Stimulated activated CD4-positive, alpha-beta T cell treated with anti-CD3 and anti-CD28 coated beads, Interleukin-1b, Interleukin-23, amount 100 ng/mL, for 4 hours (primary cell): ENCODE measurements at places on chromosomes 4 and X.

GRCh38 chr4:86908251-86908657, 16.0 kb upstream of the C4orf36 start:
- no peak for DNase-seq

- DNase-seq: no peak
These were observed 113.0 kb downstream of the ARX start for GRCh38 chrX:24902806-24903205.

- DNase-seq: no peak
These were observed 81.4 kb upstream of the CPEB2 start for GRCh38 chr4:14920759-14921320.

DNA sequence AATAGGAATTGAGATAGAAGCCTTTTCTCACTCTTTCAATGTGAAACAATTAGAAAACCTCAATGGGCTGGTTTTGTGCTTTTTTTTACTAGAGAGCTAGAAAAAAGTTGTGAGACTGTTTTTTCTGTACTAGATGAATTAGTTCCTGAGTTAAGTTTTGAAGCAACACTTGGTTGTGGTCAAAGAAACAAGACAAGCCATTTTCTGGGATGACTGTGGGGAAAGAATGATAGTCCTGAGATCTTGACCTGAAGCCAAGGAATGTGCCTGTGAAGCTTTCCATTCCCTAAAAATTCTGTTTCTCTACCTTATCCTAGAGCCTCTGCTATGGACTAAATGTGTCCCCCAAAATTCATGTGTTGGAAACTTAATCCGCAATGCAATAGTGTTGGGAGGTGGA, 157.8 kb upstream of the TLL1 start:
- DNase-seq: no peak

DNA sequence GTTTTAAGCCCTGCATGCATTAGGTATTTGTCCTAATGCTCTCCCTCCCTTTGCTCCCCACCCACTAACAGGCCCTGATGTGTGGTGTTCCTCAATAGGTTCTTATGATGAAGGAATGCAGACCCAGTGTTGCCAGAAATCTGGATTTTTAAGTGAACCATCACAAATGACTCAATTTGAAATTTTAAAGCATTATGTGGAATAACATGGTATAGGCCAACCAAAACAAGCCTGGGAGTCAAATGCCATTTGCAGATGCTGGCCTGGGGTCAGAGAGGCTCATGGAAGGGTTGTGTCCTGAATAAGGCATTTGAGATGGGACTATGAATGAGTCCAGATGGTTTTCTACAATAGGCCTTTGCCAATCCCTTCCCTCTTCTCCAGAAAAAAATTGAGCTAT, 179.6 kb downstream of the SHROOM3 start:
- DNase-seq: no peak

- no peak for DNase-seq
These were observed 279.2 kb downstream of the QDPR start for GRCh38 chr4:17232566-17233253.

- no peak for DNase-seq
These were observed 115.9 kb upstream of the RBPJ start for GRCh38 chr4:26204911-26205370.

- DNase-seq: no peak
These were observed 181.7 kb downstream of the SLC39A8 start for GRCh38 chr4:102163404-102164140.

DNA sequence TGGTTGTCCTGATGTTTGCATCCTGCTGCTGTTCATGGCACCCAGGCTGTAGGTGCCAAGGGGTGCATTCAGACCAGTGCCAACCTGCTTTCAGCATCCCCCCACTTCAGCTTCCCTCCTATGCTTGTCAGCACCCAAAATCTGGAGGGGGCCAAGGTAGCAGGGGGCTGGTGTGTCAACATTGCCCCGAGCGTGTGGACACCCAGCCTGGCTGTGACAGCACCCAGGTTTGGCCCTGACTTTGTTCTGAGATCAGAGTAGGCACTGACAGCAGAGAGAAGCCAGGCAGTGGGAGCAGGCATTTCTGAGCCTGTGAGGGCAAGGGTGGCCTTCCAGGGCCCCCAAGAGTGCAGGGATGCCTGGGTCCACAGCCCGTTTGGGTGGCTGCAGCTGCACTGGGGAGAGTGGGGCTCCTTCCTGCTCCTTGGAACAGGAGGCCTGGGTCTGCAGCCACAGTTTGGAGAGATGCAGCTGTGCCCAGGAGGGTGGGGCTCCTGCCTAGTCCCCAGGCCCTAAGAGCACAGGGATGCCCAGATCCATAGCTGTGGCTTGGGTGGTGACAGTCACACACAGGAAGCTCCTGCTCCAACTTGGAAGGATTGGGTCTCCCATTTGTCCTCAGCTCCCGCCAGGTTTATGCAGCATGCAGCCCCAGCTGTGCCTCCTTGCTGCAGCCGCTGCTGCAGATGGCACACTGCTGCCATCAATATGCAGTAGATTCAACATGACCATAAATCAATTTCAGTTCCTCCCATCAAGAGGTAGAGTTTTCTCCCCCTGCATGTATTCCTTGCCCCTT, 12.3 kb upstream of the PPM1K start:
- no peak for DNase-seq

DNA sequence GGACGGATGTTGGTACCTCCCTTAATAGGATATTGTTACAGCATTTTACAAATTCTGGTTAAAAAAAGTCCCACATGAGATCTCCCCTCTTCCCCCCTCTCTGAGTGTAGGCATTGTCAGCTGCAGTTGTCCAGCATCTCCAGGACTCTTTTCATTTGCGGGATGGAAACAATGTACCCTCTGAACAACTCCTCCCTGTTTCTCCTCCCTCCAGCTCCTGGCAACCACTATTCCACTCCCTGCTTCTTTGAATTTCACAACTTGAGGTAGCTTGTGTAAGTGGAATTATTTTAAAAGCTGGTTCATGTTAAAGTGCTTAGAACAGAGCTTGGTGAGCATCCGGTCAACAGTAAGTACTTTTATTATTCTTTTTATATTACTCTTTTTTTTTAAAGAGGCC, 69.8 kb downstream of the TBL1X start:
- no peak for DNase-seq

- DNase-seq: no peak
These were observed 294.1 kb downstream of the ARHGAP24 start for GRCh38 chr4:85769009-85769408.

GRCh38 chr4:110614976-110615352, 7.9 kb downstream of the PITX2 start:
- no peak for DNase-seq

DNA sequence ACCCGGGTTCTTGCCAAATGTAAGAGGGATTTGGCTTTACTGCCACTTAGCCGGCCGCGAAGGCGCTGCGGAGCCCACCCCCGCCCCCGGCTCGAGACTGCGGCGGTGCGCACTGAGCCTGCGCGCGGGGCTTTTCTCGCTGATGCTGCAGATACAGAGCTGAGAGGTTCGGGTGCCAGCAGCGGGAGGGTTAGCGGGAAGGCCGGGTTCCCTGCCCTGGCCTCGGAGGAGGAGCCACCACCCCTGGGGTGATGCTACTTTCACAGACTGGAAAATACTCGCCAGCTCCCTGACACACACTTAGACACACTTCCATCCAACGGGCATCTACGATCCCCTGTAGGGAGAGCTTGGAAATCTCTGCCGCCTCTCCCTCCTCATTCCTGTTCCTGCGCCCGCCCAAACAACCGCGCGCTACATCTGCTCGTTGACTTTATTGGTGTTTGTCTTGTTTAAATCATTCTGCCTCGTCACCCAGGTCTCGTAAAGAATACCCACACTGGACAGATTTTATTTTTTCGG, 2.1 kb upstream of the PCDH7 start:
- DNase-seq: no peak

- DNase-seq: no peak
These were observed 278.3 kb downstream of the FBXW7 start for GRCh38 chr4:152257601-152258066.

DNA sequence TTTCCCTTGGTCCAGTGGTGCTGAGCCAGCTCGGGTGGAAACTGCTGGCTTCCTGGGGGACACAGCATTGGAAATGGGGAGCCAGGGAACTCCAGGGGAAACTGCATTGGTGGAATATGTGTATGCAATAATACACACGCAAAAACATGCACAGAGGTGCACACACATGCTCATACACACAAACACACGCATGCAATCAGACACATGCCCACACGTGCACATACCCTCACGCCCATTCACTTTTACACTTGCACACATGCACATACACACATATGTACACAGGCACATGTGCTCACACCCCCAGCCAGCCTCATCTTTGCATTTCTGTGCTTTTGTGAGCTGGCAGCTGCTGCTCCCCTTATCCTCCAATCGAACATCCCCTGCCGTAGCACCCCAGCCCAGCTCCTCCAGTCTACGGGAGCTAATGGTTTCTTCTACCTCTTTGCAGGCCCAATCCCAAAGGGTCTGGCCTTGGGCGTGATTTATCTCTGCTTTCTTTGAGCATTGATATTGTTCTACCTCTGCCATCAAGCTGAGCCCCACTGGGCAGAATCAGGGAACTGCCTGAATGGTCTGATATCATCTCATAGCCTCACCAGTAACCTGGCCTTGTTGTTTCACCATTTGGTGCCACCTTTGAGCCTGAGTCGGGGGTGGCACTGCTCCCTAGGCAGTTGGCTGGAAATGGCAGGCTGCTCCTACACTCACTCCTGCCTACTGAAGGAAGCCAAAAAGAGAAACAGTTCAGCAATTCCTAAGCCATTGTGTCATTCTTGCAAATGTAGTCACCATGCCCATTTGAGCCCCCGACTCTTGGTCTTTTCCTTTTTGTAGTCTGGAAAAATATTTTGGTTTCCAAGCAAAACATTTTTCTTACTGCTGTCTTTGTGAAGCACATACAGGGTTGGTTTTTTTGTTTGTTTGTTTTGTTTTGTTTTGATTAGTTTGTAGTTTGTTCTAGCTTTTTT, 104.4 kb upstream of the MAMLD1 start:
- DNase-seq: no peak

GRCh38 chr4:20428436-20429160, 176.9 kb downstream of the SLIT2 start:
- no peak for DNase-seq

DNA sequence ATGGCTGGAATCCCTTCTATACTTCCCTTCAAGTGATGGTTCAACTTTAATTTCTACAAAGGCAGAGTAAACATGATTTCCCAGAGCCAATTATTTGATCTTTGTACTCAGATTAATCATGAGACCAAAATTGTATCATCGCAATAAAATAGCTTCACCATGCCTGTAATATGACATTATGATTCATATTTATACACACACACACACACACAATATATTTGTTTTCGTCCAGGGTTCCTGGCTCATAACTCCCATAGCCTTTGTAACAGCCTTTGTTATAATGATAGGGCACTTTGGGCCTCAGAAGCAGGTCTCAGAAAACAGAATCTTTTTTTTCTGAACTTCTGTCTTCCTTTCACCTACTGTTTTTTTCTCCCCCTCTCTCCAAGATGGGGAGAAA, 270.6 kb downstream of the ADGRA3 start:
- no peak for DNase-seq

- DNase-seq: no peak
These were observed 88.4 kb upstream of the TLL1 start for GRCh38 chr4:165784672-165785071.

DNA sequence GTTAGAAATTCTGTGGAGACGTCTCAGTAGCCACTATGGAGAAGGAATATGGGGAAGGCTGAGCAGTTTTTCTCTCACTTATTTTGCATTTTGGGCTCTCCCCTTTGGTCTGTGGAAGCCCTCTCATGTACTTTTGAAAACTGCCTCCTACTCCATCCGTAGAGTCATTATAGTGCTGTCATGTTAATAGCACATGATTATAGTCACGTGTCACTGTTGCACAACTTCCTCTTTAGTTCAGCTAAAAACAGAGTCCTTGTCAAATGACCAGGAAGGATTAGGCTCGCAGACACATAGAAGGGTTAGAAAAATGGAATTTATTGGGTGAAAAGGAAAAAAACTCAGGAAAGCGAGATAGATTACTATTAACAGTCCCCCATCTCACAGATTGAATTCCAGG, 258.2 kb upstream of the CXorf51A start:
- no peak for DNase-seq

DNA sequence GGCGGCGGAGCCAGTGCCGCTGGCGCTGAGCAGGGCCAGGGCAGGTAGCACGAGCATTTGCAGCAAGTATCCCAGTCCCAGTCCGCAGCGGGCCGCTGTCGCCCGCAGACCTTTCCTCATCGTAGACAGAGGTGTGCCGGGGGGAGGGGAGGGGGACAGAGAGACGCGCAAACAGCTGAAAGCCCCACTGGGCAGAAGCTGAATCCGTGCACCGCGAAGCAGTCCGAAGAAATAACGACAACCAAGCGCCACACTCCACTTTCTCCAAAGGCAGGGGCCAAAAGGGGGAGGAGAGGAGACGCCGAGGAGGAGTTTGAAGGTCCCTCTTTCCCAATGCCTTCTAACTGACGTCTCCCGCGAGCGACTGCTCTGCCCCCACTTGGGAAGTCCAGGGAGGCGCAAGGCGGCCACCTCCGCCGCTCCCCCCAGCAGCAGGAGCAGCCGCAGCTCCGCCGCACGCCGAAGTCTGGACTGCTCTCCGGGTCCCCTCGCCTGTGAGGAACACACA, at the start of gene UNC5C:
Gene UNC5C, minus strand, starts transcription at position 236 of the 508 bp plus-strand sequence.
- DNase-seq: no peak

DNA sequence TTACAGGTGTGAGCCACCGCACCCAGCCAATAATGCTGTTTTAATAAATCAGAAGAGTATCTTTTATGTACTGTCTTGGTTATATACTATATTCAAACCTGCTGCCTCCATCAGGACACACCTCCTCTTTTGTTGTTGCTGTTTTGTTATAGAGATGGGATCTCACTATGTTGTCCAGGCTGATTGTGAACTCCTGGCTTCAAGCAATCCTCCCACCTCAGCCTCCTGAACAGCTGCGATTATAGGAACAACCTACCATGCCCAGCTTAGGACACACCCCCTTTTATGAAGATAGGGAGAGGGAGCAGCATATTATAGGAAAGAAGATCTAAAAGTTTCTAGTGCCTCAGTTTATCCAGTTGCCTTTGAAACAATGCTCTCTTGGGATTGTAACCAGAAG, 62.2 kb upstream of the RAB33B start:
- no peak for DNase-seq

DNA sequence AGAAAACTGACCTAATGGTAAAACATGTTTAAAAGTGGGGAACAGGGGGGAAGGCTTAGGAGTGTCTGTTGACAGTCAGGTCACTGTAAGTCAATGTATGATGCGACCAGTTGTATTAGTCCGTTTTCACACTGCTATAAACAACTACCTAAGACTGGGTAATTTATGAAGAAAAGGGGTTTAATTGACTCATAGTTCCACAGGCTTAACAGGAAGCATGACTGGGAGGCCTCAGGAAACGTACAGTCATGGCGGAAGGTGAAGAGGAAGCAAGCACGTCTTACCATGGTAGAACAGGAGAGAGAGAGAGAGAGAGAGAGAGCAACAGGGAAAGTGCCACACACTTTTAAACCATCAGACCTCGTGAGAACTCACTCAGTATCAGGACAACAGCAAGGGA, 13.0 kb upstream of the PLAC1 start:
- no peak for DNase-seq

DNA sequence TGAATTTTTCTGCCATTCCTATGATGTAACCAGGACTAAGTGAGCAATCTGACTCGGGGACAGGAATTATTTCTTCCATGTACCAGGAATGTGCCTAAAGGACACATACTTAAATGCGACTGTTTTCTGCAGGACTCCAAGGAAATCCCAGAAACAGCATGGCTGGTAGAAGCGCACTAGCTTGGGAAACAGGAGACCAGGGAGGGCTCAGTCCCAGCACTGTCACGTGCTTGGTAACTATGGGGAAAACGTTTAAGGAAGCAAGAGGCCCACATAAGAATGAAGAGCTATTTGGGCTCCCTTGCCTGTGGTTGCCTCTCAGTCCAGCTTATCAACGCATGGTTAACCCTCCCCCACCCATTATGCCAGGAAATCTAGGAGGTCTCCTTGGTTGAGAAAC, 19.6 kb downstream of the MPP1 start:
- no peak for DNase-seq
